ENCODE measurements at places on chromosomes 3 and 15.
A peak's percentile ranks its signal among the peaks of the same experiment; 100 is the strongest.

DNA sequence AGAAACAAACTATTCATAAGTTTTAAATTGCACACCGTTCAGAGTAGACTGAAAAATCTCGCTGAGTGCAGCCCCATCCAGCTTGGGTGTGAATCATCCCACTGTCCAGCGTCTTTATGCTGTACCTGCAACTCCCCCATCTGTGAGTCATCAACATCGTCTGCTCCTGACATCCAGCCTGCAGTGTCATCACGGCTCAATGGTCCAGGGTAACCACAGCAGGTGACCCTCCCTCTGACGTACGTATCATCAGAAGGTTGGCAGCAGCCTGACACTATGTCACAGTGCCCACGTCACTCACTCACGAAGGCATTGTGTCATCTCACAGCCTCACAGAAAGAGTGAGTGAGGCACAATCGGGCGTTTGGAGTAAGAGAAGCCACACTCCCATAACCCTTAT is 65.2 kb downstream of the TPRA1 start:
- DNase-seq: no peak

- DNase-seq: no peak
Measured at GRCh38 chr3:45942051-45942825, 1.0 kb upstream of the CXCR6 start.

GRCh38 chr15:99454941-99455788 is 110.6 kb upstream of the MEF2A start:
- DNase-seq: no peak

DNA sequence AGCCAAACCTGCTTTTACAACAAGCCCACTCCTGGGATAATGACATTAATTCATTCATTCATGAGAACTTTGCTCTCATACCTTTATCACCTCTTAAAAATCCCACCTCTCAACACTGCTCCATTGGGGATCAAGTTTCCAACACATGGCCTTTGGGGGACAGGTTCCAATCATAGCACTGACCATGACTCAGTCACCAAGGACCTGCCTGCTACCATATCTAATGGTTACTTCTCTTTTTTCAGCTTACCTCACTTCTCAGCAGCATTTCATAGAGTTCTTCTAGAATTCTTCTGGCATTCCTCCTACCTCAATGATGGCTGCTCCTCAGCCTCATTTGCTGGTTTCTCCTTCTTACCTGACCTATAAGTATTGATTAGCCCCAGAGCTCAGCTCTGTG is 36.9 kb upstream of the RYK start:
- DNase-seq: no peak

- no peak for DNase-seq
Measured at GRCh38 chr3:99541181-99541580, 97.2 kb upstream of the COL8A1 start.

- peak; percentile 54 for DNase-seq
Measured at GRCh38 chr3:8663177-8664061, 18.8 kb upstream of the SSUH2 start.

DNA sequence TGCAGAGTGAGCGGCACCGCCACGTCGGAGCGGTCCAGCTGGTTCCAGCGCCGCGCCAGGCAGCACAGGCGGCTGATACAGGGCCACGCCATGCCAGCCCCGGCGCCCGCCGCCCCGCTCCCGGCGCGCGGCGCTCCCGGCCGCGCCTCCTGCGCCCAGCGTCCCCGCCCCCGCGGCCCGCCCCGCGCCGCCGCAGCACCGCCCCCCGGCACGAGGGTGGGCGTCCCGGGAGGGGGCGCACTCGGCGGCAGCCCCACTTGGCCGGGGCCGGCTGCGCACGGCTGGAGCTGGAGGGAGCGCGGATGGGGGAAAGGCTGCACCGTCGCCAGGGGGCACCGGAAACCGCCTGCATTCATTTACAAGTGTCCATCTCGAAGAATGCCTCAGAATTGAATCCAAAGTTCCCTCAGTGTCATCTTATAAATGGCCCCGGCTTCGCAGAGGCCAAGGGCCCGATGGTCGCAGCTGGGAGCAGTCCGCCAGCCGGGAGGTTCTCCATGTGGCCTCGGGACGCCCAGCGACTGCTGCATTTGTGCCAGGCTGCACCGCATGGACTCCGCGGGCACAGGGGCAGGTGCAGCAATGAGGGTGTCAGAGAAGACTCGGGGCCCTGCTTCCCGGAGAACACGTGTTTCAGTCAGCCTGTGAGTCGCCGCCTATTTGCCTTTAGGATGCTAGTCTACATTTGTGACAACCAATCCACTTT is at the start of gene MAP6D1:
Gene MAP6D1 (minus strand): TSS at position 122 of the 706 bp plus-strand sequence. CDS start 30 bp downstream, at position 92.
- DNase-seq: peak; percentile 82

GRCh38 chr15:89184357-89184756 is 37.0 kb downstream of the RLBP1 start:
- DNase-seq: no peak

GRCh38 chr3:192494174-192494573 is 233.2 kb downstream of the FGF12 start:
- DNase-seq: no peak

GRCh38 chr15:76667943-76668715 is 237.0 kb downstream of the SCAPER start:
- DNase-seq: no peak

DNA sequence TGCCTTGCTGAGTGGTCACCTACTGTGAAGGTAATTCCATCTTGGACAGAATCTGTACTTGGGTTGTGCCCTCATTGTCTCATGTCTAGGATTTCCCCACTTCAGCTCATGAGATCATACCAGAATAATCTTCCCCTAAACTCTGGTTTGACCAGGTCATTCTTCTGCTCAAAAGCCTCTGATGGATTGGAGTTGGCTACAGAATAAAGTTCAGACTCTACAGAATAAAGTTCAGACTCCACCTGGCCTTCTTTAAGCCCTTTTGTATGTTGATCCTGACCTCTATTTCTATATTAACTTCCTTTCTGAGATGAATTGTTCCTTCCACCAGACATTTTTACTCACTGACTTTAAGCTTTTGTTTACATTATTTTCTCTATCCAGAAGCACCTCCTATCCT is 6.4 kb upstream of the GLCE start:
- DNase-seq: no peak

DNA sequence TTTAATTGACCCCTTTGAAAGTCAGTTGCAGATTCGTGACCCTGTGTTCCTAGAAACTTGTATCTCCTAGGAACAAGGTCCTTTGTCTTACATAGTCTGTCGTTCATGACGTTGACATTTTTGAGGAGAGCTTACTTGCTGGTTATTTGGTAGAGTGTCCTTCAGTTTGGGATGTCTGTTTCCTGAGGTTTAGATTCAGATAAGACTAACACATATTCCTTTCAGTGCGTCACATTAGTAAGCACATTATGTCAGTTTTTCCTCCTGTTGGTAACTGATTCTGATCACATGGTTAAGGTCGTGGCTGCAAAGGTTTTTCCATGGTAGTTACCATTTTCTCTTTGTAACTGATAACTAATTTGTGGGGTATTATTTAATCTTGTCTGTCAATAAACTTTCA is 80.8 kb downstream of the PCCB start:
- DNase-seq: no peak

GRCh38 chr15:78931439-78932257 is 13.2 kb downstream of the CTSH start:
- DNase-seq: no peak

DNA sequence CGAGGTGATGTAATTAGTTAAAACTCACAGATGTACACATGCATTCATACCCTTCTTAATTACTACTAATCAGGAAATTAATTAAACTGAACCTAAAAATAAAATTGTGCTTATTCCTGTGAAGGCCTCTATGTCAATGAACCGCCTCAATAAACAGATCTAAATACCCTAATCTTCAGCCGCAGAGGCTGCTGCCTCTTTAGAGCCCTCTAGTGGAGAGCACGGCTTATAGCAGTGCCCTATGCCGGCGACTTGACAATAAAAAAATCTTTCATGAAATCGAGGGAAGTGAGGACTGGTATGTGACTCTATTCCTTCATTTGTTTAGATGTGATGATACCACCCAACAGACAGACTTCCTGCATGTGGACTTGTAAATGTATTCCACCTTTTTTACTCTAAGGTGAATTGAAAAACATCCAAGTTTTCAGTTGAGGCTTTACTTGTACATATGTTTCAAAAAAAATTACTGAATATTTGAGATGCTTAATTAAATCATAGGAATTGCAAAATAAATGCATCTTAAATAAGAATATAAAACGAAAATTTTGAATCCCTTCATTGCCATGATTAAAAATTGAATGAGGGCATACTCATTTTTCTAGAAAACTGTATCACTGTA is 8.3 kb upstream of the EPHA3 start:
- DNase-seq: peak; percentile 55

DNA sequence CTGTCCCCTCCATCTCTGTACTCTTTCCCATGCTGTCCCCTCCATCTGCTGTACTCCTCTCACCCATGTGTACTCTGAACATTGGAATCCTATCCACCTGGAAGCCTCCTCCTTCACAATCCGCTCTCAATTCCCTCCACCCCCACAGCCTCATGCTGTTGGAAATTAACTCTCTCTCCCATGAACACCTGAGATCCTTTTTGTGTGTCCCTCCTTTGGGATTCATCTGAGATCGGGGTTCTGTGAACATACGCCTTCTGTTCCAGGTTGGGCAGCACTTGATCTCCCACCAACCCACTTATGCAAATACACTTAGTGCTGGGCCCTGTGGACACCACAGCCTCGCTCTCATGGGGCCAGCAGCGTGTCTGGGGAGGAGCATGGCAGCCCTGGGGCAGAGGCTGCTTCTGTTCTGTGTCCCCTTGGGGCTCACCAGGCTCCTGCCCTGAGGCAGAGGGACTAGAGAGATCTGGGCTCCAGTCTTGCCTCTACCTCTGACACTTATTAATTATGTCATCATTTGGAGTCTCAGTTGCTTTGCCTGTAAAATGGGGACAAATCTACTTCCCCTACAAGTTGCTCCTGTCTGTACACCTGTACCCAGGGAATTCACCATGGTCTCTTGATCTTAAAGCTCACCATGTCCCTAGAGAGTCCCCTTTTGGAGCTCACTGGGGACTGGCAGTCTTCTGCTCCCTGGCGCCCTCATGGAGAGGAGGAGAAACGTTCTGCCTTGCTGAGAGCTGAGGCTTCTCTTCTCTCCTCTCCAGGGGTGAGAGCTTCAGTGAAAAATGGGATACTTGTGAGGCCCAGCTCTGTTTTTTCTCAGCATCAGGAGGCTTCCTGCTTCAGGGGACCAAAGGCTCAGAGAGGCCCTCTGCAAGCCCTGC is 42.7 kb downstream of the ITGA11 start:
- DNase-seq: no peak

DNA sequence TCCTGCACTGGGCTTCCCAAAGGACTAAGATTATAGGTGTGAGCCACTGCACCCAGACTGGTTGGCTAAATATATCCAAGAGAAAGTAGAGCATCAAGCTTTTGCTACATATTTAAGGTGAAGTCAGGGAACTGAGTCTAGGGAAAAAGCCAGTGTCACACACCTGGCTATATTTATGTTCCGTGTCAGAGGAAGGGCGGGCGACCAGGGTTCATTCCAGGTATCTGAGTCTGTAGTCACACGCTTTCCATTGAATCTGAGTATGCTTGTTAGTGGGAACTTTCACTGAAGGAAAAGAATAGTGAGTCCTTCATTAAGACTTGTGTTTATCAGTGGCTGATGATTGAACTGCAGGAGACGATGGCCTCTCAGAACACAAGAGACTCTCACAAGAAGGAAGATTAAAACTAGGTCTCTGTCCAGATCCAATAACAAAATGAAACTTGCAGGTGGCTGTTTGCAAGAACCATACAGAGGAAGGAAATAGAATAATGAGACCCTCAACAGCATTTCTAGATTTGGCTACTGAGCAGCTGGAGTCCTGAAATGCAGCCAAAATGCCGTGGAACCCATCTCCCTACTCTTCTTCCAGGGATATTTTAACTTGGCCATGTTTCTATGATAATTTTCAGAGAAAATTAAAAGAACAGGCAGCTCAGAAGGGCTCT is 276.3 kb downstream of the THSD4 start:
- no peak for DNase-seq

GRCh38 chr15:68425428-68426060 is 6.4 kb downstream of the ITGA11 start:
- DNase-seq: no peak

- no peak for DNase-seq
Measured at GRCh38 chr3:58349792-58350626, 17.3 kb downstream of the PXK start.

Measured in NCI-H526 (cell line).